ENCODE measurements at places on chromosomes 4 and X.

DNA sequence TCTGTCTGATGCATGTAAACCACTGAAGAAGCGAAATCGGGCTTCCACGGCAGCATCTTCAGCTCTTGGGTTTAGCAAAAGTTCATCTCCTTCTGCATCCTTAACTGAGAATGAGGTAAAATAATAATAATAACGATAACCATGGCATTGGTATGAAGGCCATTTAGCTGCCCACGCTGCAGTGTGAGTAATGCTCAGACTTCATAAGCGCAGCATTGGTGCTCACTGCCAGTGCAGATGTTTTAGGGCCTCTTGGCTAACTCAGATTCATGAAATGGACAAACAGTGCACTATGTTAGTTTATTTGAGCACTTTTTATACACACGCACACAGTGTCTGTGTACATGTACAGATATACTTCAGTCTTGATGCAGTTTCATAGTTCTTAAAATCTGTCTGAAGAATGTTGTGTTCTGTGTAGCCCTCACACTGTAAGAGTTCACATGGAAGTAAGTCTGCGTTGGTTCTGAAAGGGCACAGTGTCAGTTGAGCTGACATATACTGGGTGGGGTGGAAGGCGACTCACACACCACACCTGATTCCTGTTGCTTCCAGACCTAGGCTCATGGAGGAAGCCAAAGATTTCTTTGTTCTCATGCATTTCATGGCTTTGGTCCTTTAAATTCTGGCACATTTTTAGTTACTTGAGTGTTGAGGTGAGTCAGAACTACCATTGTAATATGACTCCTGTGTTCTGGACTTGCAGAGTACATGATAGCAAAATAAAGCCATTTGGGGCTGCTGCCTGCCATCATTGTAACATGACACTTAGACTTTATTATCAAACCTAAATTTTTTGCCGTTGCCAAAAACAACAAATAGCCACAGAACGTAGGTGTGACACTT lies 68.7 kb downstream of the NSD2 start:
- DNase-seq = no peak

DNA sequence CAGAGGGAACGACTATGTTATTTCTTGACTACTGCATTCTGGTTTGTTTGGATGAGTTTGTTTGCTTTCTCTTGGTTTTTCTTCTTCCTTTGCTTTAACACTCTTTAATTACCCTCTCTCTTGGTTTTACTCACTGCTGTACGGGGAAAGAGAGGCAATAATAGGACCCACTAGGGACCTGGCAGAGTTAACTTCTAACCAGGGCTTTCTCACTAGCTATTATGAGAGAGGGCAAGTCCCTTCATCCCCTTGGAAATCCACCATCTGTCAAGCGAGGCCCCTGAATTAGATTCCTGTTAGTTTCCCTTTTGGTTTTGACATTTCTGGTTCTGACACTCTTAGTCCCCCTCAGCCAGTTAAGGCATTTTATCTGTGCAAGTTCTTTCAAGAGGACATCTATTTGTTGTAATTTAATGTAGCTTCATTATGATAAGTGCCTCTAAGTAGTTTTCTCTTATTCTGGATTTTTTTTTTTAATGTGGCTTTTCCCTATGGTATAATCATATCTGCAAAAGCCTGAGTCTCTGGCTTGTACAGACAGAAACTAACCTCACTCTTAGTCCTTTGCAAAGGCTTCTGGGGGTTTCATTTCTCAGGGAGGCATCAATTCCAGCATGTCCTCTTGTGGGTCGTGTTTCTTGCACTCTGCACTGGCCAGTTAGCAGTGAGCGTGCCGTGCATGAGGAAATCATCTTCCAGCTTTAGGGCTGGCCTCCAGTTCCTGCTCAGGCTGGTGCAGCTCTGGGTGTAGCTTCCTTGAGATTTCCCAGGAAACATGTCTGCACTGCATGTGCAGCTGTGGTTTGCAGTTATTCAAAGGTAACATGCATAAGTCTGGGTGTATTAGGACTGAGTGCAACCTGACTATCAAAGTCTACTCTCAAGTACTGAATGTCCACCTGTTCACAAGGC lies 221.3 kb downstream of the STIM2 start:
- no peak for DNase-seq

DNA sequence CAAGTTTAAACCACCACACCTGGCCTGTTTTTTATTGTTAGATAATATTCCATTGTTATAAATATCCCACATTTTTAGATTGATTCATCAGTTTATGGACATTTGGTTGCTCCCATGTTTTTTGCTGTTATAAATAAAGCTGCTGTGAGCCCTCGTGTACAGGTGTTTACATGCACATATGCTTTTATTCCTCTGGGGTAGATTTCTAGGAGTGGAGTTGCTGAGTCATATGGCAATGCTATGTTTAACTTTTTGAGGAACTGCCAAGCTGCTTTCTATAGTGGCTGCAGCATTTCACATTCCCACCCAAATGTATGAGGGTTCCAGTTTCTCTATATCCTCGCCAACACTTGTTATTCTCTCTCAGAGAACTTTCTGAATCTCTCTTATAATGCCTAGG lies 90.5 kb downstream of the TBL1X start:
- no peak for DNase-seq

DNA sequence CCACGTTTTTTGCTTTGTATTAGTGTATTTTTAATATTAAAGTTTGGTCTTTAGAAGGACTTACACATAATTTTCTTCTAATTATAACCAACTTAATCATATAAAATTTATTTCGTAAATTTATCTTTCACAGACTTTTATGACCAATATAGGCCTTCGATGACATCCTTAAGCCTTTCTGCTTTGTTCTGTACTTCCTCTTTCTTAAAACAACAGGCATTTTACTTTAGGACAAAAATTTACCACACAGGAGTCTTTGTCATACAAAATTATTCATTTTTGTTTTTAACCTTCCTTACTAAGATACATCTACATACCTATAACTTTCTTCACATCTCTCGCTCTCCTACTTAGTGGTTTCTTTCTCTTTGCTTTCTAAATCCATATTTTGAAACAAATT lies 56.3 kb downstream of the RGS12 start:
- no peak for DNase-seq

DNA sequence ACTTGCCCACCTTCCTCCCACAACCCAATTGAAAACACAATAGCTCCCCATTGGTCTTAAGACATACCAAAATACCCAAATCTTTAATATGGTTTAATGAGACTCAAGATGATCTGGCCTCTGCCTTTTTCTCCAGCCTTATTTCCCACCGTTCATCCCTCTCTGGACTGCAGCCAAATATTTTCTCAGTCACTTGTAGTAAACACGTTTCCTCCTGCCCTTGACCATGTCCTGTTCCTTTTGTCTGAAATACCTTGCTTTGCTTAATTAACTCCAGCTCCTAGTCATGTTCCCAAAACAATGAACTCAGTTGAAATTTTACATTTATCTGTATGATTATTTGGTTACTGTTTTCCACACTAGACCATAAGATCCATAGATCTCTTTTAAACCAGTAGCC lies 8.4 kb upstream of the NUP54 start:
- DNase-seq = no peak

DNA sequence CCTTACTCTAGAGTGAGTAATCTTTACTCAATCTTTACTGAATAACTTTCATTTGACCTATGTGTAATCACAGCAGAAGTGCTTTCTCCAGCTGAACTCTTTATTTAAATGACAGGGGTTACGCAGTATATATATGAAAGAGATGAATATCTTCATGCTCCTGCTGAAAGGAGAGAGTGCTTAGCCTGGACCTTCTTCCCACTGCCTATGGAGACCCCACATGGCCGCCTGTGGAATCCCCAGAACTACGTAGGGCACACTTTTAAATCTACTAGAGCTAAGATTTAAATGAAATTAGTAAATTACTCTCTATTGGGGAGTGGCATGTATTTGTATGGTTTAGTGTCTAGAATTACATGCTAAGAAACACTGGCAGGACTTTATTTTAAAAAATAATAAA lies 391.2 kb downstream of the ANKRD50 start:
- DNase-seq = no peak

DNA sequence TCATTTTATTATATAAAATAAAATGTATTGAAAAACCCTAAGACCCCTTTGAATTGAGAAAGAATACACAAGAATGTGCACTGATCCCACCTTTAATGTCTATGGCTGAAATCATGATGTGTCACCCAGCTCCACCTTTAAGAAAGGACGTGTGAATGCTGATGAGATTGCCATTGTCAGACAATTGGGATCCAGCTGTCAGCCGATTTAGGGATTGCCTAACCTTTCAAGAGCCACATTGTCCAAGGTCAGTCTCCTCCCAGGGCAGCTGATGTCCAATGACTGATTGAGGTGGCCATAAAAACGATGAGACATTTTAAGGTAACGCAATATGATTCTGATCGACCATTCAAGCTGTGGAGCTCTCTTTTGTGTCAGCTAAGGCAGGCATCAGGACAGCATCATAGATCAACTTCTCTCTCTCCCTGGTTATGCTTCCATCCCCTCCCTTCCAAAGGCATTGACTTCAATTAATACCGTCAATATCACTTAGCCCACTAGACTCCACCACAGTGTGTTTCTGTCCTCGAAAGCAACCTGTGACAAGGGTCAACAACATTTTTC lies 1676.4 kb downstream of the PCDH7 start:
- DNase-seq = no peak

DNA sequence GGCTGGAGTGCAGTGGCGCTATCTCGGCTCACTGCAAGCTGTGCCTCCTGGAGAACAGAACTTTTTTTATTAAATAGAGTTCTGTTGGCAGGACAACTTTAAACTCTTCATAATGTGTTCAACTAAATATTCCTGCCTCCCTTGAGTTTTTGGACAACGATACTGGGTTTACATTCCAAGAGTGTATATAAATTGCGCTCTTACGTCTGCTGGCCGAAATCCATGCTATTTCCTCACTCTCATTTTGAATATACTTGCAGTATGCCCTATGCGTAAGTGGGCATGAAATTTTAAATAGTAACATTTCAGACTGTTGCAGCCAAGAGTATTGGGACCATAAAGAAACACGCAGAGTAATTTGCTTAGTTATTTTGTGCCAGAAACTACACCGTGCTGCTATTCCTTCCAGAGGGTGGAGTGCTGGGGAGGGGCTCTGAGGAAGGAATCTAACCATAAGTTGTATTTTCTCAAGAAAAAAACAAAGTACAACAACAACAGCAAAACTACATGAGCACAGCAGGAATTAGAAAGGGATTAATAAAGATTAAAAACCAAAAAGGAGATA lies 480.0 kb downstream of the NLGN4X start:
- DNase-seq = no peak

DNA sequence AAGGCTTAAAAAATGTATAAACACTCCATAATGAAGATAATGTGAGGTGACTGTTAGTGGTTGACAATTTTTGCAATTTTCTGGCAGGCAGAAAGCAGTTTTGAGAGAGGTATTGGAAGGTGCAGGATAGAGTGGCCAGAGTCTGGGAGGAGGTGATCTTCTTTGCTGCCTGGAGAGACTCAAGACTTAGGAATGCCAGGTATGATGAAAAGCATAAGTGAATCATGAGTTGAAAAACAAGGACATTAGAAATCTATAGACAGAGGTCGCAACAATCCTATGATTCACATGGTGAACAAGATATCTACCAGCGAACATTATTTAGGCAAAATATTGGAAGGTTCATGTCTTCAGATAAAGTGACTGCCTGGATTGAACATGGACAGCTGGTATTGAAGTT lies 118.5 kb downstream of the CFAP299 start:
- no peak for DNase-seq

DNA sequence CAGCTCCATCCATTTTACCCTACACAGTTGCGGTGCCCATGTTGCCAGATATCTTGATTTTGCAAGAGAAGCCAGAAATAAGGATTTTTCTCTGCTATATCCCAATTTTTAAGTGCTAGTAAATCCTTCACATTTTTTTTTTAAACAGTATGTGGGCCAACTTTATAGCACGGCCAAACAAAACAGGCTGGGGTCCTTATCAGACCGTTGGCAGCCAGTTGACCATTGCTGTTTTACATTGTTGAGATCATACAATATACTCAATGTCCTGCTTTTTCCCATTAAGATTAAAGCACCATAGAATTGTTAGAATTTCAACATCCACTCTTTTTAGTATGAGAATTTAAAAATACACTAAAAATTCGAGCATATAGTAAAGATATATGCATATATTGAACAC lies 150.9 kb downstream of the SPCS3 start:
- no peak for DNase-seq

- DNase-seq = no peak
Measured at GRCh38 chr4:158945529-158946108, 157.3 kb upstream of the RAPGEF2 start.

DNA sequence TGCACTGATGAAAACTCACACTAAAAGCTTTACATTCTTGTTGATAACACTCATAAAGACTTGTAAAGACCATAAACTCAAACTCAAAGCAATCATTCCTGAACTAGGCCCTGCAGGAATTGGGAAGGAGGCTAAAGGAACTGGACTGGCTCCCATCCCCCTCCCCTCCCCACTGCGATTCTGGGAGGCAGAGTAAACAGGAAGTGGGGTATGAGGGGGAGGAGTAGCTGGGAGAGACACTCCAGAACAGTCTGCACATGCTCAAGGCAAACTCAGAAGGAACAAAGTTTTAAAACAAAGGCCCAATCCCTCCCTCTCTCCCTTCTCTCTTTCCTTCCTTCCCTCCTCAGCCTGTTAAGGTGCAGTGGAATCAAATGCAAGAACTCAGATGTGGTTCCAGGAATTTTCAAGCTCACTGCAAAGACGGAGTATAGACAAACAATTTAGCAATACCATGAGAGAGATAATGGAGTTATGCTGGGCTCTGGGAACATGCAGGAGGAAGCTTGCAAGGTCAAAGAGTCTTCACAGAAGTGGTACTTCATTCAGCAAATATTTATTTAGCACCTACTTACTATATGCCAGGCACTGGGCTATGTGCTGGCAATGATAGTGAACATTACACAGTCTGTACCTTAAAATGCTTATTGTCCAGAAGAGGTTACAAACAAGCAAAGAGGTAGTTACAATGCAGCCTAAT lies 15.9 kb downstream of the MID1IP1 start:
- no peak for DNase-seq

GRCh38 chr4:165454426-165454825 lies 75.6 kb downstream of the CPE start:
- DNase-seq = no peak

GRCh38 chr4:24775750-24776149 lies 19.6 kb upstream of the SOD3 start:
- DNase-seq = no peak

GRCh38 chr4:184924516-184924915 lies 93.8 kb upstream of the HELT start:
- no peak for DNase-seq

DNA sequence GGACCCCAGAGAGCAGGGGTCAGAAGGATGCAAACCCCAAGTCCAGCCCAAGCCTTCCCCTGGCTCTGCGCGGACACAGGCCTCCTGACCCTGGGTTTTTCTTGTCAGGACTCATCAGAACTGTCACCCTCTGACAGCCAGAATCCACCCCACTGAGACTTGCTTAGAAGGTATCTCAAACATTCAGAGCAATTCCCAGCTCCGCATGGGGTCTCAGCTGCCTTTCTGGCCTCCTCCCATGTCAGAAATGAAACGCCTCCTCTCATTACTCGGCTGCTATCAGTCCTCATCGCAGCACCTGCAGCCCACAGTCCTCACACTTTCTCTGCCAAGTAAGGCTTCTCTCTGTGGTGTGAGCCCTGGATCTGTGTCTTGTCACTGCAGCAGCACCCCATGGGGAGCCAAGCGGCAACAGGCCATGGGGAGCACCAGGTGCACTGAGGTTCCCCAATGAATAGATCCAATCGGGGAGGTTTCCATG lies 97.8 kb downstream of the WFS1 start:
- DNase-seq = no peak

GRCh38 chr4:183366206-183366835 lies 44.1 kb upstream of the CLDN24 start:
- DNase-seq = no peak

- DNase-seq = no peak
Measured at GRCh38 chrX:123854329-123854728, 5.5 kb upstream of the XIAP start.

GRCh38 chrX:136920001-136920400 lies 39.5 kb upstream of the RBMX start:
- DNase-seq = no peak

Data from stimulated activated CD8-positive, alpha-beta memory T cell treated with anti-CD3 and anti-CD28 coated beads, Interleukin-7, amount 100 ng/mL, for 4 hours (primary cell).